ENCODE measurements at places on chromosomes 1 and 21.
A peak's percentile ranks its signal among the peaks of the same experiment; 100 is the strongest.

DNA sequence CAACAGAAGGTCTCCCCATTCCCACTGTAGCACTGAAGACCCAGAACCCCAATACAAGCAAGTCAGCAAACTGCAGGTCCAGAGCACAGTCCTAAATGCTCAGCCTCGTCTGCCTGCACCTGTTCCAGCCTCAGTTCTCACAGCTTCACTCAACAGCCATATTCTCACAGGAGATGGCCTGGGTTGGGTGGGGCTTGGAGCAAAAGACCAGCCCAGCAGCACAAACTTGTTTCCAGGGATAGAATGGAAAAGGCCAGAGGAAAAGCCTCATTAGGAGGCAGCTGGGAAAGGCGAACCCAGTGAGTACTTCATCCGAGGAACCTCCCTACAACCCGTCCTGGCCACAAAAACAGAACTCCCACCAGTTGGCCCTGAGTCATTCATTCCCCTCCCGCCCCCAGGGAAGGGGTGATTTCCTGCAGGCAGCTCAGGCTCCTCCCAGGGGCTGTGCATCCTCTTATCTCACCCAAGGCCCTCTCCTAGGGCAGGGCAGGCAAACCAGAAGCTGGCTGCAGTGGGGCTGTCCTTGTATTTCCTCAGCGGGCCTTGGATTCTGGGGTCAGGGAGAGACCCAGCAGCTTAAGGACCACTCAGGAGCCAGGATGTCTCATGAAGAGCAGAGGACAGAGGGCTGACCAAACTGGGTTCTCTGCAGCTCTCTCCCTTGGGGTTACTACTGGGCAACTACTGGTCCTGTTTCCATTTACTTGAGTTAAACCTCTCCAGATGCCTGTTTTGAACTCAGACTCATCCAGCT lies 7.4 kb upstream of the MPL start:
- DNase-seq: peak; percentile 76

GRCh38 chr21:35005560-35006224 lies 43.4 kb downstream of the RUNX1 start:
- no peak for DNase-seq

- no peak for DNase-seq
These were observed 38.5 kb downstream of the HSPG2 start for GRCh38 chr1:21898326-21899200.

DNA sequence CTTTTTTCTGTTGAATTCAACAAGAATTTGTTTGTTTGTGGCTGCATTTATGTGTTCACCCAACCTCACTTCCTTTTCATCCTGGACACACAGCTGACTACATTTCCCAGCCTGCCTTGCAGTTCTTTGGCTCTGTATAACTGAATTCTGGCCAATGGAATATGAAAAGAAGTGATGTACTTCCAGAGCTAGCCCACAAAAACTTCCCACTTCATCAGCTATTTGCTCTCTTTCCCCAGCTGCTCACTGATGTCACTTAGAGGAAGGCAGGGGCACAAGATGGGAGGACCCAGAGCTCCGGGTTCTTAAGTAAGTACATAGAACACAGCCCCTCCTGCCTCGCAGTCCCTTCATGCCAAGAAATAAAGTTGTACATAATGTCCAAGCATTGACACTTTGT lies 235.0 kb upstream of the FGGY start:
- no peak for DNase-seq

DNA sequence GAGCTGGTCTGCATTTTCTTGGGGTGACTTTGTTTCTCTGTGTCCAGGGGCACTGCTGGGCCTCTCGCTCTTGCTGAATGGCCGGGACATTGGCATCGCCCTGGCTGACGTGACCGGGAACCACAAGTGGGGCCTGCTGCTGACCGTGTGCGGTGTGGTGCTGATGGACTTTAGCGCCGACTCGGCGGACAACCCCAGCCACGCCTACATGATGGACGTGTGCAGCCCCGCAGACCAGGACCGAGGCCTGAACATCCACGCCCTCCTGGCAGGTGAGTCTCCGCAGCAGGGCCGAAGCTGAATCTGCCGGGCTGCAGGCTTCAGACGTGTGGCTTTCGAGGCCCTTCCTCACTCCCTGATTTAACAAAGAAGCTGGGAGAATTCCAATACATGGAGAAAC lies 7.9 kb downstream of the SLC45A1 start:
- no peak for DNase-seq

- no peak for DNase-seq
These were observed 77.4 kb upstream of the BTG3 start for GRCh38 chr21:17690078-17690494.

DNA sequence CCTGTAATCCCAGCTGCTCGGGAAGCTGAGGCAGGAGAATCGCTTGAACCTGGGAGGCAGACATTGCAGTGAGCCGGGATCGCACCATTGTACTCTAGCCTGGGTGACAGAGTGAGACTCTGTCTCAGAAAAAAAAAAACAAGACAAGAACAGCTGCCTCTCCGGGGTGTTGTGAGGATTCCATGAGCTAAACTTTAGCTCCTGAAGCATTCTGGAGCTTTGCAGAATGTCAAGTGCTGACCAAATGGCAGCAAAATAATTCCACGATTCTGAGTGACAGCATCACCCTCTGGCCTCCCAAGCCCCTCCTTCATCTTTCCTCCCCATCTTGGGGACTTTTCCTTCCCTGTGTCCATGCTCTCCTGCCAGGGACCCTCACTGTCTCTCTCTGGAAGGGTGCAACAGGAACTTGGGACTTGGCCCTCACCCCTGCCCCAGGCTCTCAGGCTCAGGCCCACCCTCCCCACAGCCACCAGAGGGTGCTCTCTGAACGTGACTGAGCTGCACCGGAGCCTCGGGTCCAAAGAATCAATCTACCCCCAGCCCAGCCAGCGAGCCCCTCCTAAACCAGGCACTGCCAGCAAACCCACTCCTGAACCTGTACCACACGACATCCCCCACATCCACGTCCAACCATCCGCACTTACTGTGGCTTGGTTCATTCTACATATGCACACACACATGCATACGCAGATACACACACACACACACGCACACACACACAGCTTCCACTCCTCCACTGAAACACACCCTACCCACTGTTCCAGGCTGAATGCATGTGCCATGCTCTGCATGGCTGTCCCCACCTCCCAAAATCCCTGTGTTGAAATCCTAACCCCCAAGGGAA lies 45.7 kb downstream of the ACOT7 start:
- peak; percentile 73 for DNase-seq

DNA sequence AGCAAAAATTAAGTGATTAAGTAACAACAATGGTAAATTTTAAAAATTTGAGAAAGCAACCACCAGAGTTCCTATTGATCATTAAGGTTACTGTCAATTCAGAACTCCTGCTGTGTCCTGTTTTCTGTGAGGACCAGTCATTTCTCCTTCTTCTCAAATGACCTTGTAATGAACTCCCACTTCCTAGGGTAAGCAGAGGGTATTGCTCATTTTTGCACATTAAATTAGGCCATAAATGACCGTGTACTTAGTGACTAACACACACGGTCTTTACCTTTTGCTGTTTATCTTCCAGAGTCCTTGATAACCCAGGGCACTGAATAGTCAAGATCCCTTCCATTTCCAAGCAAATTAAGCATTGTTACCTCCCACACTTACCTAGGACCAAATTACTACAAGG lies 227.5 kb upstream of the LYPLAL1 start:
- DNase-seq: no peak

DNA sequence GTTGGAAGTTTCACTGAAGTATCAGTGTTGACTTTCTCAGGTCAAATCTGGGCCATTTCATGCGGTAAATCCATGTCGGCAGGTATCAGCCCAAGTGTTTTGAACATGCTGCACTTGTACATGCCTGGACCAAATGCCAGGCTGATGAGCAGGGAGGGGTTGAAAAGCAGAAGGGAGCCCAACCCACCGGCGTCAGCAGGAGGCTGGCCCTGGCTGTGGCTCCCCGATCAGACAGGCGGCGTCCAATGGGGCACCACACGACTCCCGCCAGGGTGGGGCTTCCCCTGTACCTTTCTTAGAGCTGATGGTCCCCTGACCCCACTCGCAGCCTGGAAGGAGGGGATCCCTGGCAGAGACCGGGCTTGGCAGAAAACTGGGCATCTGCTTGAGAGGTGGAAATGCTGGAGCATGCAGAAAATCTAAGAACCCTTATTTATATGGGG lies 540.0 kb downstream of the KIF26B start:
- DNase-seq: no peak

- DNase-seq: no peak
These were observed 18.2 kb upstream of the KCNK2 start for GRCh38 chr1:215064327-215064726.

GRCh38 chr1:86466986-86467385 lies 1.7 kb upstream of the CLCA1 start:
- no peak for DNase-seq

- DNase-seq: no peak
These were observed at the start of gene TBX15 for GRCh38 chr1:118988186-118989005. TSS of gene TBX15 (minus strand) at chr1:118988343. CDS start at chr1:118987795, 548 bp downstream.

GRCh38 chr1:110192541-110192940 lies 17.6 kb upstream of the KCNC4 start:
- no peak for DNase-seq

- no peak for DNase-seq
These were observed 26.8 kb downstream of the ELK4 start for GRCh38 chr1:205604825-205605505.

DNA sequence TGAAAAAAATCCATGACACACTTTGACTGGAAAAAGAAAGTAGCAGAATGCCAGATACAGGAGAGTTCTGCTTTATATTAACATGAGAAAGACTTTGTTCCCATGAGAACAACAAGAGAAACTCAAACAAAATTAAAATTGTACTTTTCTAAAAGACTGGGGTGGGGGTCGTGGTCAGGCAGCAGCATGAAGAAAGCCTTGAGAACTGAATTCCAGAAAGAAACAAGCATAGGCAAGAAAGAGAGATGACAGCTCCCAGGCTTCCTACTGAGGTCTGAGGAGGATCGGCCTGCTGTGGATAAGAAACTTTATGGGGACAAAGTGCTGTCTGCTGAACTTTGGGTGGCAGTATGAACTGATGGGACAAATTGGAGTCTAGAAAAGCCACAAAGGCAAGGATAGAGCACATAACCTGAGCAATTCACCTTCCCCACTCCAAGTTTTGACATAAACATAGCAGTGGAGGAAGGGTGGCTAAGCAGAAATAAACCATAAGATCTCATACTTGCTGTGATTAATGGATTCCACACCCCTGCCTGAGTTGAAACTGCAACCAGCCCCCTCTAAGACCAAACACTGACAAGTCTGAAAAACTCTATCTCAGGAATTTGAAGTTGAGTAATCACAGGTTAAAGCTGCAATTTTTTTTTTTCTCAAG lies 43.7 kb downstream of the COL6A1 start:
- no peak for DNase-seq

DNA sequence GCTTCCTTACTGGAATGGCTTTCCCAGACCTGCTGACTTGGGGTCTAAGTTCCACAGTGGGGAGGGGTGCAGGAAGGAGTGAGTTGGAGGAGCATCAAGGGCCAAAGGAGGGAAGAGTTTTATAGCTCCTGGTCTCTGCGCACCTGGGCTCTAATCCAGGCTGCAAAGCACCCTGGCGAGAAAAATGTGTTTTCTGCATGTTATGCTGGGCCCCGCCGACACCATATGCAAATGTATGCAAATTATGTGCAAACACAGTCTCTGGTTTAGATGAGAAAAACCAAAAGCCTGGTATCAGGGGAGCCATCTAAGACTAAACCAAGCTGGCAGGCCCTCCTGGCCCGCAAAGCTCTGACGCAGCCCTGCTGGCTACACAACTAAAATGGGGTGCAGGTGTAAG lies 95.0 kb downstream of the VWA5B1 start:
- DNase-seq: no peak

DNA sequence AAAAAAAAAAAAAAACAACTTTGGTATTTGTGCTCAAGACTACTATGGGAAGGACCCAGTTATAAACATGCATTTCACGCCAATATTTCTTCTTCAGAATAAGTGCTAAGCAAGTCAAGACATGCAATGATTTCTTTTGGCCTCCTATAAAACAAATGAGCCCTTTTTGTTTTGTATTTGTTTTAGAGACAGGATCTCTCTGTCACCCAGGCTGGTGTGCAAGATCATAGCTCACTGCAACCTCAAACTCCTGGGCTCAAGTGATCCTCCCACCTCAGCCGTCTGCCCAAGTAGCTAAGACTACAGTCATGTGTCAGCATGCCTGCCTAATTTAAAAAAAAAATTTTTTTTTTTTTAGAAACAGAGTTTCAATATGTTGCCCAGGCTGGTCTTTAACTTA lies 348.7 kb downstream of the PCP4 start:
- no peak for DNase-seq

DNA sequence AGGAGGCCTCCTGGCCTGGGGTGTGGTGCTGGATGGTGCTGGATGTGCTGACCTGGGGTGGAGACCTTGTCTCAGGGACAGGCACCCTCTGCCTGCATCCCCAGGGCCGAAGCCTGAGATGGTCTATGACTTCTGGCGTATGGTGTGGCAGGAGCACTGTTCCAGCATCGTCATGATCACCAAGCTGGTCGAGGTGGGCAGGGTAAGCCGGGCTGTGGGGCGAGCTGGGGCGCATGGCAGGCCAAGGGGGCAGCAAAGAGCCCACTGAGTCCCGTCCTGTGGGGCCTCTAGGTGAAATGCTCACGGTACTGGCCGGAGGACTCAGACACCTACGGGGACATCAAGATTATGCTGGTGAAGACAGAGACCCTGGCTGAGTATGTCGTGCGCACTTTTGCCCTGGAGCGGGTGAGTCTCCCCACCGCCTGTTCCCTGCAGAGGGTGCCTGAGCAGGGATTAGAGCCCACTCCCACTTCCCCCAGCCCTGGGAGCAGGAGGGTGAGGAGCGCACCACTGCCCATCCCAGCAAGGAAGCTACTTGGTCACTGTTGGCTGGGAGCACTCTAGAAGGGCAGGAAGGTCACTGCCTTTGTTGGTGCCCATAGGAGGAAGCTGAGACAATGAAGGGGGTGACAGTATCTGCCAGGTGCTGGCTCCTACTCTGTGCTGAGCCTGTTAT lies 75.2 kb downstream of the PTPRU start:
- DNase-seq: no peak

Measured in activated naive CD4-positive, alpha-beta T cell treated with anti-CD3 and anti-CD28 coated beads for 36 hours (primary cell).